Kidney epithelial cell (primary cell): ENCODE measurements at places on chromosomes 11 and 22. TPM values are rescaled to one million over a fixed set of nuclear protein-coding genes. Genes with fewer than 3 reads are reported as not detected.

- peak; percentile 61 for DNase-seq
Observed at GRCh38 chr22:28989035-28989464, 72.6 kb downstream of the C22orf31 start.

GRCh38 chr11:95465887-95466286 is 234.9 kb upstream of the SESN3 start:
- DNase-seq, result no peak

GRCh38 chr11:108319541-108320145 is 96.8 kb downstream of the ATM start:
- no peak for DNase-seq

DNA sequence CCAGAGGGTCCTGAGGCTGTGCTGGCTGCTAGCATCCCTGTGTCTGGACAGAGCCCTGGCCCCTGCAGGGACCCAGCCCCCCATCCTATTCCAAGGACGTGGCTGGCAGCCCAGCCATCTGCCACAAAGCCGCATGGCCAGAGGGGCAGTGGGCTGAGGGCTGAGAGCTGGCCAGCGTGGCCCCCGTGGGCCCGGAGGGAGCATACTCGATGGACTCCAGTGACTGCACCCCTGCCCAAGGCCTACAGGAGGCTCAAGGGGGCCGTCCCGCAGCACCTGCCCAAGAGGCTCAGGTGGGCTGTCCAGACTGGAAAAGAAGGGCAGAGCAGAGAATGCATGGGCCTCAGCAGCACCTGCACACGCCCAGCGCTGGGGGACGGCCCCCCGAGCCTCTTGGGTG is 13.1 kb downstream of the TSPAN4 start:
- DNase-seq, result no peak

GRCh38 chr11:2271077-2271326 is 614 bp upstream of the ASCL2 start:
- no peak for DNase-seq

GRCh38 chr11:96084610-96085318 is 160.9 kb upstream of the MTMR2 start:
- DNase-seq, result no peak

Gene LMNTD2
- total RNA-seq, result 1.9 and 4.7 TPM in 2 replicates

DNA sequence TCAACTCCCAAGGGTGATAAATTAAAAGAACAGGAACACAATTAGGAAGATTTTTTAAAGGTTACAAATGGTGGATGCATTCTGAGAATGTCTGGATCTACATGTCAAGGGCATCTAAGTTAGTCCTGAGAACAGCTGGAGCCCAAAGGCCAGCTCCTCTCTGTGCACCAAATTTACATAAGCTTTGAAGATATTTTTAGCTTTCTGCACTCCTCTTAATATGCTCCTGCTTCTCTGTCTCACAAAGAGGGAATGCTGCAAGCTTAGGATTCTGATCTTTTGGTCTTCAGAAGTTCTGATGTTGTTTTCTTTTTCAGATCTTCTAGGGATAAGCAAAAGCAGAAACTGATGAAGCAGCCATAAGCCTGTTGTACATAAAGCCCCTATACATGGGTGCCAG is 309.8 kb upstream of the NCAM1 start:
- DNase-seq, result no peak

Gene CARD10
- 64.0 and 71.3 TPM in 2 replicates for total RNA-seq

DNA sequence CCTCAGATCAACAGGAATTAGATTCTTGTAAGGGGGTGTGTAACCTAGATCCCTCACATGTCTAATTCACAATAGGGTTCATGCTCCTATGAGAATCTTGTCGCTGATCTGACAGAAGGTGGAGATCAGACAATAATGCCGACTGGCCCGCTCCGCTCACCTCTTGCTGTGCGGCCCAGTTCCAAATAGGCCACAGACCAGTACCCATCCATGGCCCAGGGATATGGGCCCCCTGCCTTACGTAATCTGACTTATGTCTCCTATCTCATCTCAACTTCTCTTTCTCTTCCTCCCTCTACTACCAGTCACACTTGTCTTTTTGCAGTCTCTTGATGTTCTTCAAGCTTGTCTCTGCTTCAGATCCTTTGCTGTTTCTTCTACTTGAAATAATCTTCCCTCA is 70.0 kb downstream of the CWF19L2 start:
- no peak for DNase-seq

DNA sequence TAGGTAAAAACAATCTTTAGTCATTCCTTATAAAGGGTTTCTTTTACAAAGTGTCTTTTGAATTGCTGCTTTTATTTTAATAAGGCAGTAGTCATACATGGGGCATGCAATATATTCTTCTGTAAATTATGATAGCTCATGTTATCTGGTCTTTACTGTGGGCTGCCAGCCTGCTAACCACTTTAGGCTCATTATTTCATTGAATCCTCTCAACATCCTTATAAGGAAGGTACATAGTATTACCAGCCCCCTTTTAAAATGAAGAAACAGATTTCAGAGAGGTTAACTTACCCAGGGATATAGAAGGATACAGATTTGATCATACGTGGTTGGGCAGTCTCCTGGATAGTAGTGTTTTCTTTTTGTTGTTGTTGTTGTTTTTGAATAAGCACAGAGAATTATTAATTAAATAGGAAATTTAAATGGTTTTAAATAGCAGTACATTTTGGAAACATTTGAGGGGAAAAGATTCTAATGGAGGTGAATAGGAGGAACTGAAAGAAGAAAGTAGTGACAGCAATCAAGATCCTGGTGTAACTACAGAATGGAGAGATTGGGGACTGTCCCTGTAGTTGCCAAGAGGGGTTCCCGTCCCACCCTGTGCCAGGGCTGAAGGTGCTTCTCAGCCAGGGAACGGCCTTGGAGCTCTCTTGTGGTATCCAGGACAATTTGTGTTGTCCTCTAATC is 21.0 kb downstream of the SPECC1L start:
- DNase-seq, result no peak

GRCh38 chr11:12219757-12220156 is 109.4 kb downstream of the MICAL2 start:
- DNase-seq, result no peak

- no peak for DNase-seq
Observed at GRCh38 chr11:39809833-39810232, 1649.6 kb downstream of the LRRC4C start.

- DNase-seq, result no peak
Observed at GRCh38 chr11:11482730-11483129, 129.7 kb upstream of the CSNK2A3 start.

DNA sequence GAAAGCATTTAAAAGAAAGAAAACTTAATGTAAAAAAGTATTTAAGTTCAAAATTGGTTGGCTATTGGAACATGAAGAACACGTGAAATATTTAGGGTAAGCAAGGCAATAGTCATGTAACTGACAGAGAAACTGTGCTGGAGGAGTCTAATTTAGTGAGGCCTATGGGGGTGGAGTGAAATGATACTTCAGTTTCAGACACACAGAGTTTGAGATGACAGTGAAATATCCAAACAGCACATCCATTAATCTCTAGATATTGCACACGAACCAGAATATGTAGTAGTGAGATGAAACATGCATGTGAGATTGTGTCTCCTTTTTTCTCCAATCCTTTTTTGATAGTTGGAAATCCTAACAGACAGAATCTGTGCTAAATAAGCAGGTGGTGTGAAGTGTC is 739.0 kb downstream of the CNTN5 start:
- no peak for DNase-seq

- DNase-seq, result no peak
Observed at GRCh38 chr11:118265954-118266353, 1.9 kb upstream of the MPZL2 start.

Gene THRSP
- not detected in 2 replicates for total RNA-seq

Gene CCDC81
- not detected in 2 replicates for total RNA-seq

Gene GPR83
- 0.07 TPM in 1 of 2 replicates, not detected in the other for total RNA-seq

Gene OR4C12
- not detected in 2 replicates for total RNA-seq

DNA sequence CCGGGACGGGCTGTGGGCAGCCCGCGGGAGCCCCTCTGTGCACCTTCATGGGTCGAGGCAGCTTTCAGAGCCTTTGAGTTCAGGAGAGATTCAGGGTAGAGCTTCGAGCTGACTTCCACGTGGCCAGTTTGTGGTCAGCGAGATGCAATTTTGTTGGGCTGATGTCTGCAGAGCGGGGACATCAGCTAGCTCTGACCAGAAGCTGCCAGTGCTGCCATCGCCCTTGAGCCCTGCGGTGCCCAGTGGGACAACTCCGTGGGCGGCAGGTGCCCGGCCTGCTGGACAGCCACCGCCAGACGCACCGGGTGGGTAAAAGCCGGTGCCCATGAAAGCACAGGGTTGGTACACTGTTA is 719 bp downstream of the TALDO1 start:
- DNase-seq, result no peak

Gene VSIG2
- 0.50 TPM in 1 of 2 replicates, not detected in the other for total RNA-seq

GRCh38 chr11:67576735-67577475 is 6.7 kb upstream of the GSTP1 start:
- no peak for DNase-seq

DNA sequence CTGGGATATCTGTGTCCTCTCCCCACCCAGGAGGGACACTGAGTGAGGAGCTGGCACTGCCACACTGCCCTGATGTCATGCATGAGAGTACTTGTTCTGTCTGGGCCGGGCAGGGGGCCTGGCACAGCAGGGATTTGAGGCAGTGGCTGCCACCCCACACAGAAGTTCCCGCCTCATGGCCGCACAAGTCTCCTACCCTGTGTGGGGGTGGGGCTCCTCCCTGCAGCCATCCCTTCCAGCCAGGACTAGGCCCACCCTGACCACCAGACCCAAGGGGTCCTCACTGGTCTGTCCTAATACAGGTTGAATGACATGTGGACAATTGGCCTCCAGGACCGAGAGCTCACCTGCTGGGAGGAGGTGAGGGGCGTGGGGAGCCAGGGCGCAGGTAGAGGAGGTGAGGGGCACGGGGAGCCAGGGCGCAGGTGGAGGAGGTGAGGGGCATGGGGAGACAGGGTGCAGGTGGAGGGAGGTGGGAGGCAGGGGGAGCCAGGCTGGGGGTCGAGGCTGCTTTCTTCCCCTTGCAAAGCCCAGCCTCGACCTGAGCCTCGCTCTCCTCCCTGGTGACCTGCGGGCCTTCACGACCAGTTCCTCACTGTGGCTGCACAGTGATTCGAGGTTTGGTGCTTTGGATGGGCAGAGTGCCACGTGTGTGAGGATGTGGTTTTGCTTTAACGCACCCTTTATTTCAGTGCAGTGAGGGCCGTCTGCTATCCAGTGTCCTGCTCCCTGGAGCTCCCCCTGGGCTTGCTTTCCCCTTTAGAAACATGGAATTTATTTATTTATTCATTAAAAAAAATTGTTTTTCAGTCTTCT is 7.4 kb downstream of the LZTR1 start:
- DNase-seq, result no peak

Gene C11orf91
- not detected in 2 replicates for total RNA-seq

DNA sequence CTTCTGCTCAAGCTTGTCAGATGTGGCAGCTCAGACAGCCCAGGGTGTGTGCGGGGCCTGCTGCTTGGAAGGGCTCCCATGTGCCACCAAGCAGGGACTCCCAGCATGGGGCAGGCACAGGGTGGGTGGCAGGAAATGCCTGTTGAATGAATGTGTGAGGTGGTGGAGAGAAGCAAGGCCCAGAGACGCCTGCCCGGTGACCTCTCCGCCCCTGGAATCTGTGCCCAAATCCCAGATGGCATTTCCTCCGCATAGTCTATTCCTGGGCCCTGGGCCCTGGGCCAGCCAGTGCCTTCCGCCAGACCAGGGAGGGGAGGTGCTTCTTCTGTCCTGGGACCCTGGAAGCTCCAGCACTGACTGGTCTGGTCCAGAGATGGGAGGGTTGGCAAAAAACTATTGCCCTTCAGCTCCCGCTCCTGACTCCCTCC is 3.7 kb downstream of the CST6 start:
- DNase-seq, result no peak

DNA sequence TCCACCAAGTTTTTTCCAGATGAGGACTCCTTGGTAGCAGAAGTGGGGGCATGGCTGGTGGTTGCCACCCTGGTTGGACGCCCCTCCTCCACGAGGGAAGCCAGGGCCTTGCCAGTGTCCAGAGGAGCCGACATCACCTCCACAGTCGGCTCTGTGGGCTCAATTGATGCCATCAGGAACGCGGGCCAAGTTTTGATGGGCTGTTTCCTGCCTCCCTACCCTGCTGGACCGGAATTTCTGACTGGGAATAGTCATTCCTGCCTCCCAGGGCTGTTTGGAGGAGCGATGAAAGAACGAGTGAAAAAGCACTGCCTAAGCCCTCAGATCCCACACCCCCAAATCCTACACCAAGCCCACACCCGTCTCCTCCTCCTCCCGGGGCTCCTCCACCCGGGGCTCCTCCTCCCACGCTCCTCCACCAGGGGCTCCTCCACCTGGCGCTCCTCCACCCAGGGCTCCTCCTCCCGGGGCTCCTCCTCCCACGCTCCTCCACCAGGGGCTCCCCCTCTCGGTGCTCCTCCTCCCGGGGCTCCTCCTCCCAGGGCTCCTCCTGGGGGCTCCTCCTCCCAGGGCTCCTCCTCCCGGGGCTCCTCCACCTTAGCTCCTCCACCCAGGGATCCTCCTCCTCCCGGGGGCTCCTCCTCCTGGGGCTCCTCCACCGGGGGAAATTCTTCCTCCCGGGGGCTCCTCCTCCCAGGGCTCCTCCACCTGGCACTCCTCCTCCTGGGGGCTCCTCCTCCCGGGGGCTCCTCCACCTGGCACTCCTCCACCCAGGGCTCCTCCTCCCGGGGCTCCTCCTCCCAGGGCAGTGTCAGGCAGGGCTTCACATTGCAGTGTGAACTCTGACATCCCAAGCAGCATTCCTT is 10.0 kb upstream of the PRR5 start:
- DNase-seq, result no peak

DNA sequence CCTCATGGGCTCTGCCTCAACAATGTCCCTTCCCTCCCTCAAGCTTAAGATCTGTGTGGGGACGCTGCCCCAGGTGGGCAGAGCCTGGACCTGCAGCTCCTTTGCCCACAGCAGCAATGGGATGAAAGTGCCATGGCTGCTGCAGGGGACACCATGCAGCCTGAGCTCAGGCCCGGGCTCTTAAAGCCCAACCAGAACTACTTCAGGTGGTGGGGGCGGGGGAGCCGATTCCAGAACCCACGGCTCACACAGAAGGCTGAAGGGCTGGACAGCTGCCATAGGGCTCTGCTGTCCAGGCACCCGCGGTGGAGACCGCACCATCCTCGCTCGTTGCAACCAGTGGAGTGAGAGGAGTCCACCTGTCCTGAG is 12.5 kb downstream of the CHID1 start:
- no peak for DNase-seq

- DNase-seq, result no peak
Observed at GRCh38 chr11:105073456-105074165, 28.5 kb upstream of the CARD16 start.

- no peak for DNase-seq
Observed at GRCh38 chr22:36528341-36528740, 625 bp downstream of the EIF3D start.

DNA sequence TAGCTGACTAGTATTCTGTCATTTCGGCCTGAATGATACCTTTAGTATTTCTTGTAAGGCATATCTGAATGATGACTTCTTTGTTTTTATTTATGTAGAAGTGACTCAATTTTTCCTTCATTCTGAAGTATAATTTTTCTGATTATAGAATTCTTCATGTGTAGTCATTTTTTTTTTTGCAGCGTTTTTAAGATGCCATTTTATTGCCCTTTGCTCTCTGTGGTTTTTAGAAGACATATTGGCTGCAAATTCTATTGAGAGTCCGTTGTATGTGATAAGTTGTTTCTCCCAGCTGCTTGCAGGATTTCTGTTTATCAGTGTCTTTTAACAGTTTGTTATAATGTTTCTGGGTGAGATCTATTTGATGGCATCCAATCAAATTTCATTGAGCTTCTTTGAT is 1224.8 kb downstream of the JRKL start:
- no peak for DNase-seq

- no peak for DNase-seq
Observed at GRCh38 chr11:36512016-36512415, 1.9 kb upstream of the TRAF6 start.
